ENCODE measurements at places on chromosomes 1 and 21.
A peak's percentile ranks its signal among the peaks of the same experiment; 100 is the strongest.

- DNase-seq, result no peak
These were observed 133.8 kb downstream of the LRRC40 start for GRCh38 chr1:70071601-70072000.

DNA sequence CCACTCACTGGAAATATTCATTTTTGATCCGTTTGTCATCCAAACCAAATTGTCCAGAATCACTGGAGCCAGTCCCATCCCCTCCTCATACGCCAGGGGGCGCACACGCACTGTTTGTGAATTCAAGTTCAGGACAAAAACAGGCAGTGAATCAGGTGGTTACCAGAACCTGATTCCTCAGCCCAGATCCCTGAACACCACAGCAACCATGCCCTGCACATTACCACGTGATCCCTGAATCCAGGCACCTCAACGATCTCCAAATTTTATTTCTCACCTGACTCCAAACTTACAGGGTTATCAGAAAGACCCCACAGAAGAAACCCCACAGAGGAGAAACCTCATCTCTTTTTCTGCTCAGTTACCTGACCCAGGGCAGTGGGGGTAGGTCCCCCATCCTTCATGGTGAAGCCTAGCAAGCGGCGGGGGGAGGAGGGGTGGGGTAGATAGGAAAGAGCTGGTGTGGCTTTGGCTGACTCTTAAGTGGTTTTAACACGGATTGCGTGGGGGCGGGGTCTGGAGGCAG, 1.4 kb upstream of the PTPRF start:
- peak; percentile 84 for DNase-seq

- peak; percentile 69 for DNase-seq
These were observed 113.4 kb downstream of the DISP1 start for GRCh38 chr1:222928212-222928611.

- DNase-seq, result no peak
These were observed 917 bp downstream of the RAP1A start for GRCh38 chr1:111620441-111620971.

GRCh38 chr1:15246960-15247614, at the start of gene FHAD1:
Gene FHAD1, plus strand, starts transcription at chr1:15247223. Its CDS starts 4,562 bp downstream, at chr1:15251785.
- peak; percentile 77 for DNase-seq

DNA sequence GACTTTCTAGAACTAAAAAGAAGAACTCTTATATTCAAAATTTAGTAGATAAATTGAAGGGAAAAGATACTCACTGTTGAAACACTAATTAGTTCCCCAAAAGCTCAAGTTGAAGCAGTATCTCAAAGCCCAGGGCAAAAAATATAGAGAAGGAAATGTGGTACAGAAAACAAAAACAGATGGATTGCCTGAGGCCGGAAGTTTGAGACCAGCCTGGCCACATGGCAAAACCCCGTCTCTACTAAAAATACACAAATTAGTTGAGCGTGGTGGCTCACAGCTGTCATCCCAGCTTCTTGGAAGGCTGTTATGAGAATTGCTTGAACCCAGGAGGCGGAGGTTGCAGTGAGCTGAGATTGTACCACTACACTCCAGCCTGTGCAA, 36.0 kb downstream of the FAM177B start:
- DNase-seq, result no peak

DNA sequence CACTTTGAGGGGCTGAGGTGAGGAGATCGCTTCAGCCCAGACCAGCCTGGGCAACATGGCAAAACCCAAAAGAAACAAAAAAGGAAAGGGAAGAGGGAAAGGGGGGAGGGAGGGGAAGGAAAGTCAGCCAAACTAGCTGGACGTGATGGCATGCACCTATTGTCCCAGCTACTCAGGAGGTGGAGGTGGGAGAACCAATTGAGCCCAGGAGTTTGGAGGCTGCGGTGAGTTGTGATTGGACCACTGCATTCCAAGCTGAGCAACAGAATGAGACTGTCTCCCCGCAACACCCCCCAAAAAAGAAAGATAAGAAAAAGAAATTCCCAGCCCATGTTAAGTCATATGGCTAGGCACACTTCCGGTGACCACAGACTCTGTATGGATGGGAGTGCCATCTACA, 128.4 kb downstream of the PTPN14 start:
- DNase-seq, result no peak

DNA sequence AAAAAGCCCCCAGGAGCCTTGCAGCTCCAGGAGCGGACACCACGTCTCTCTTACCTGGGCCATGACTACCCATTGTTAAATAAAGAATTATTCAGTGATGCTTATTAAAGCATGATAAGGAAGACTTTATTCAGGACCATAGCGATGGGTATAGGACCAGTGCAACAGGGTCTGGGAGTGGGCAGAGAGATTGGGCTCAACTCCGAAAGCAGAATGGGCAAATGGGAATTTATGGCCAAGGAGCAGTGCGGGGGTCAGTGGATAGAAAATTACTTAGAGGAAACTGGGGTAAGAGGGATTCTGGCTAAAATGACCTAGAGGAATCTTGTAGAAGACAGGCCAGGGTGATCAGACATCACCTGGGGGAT, 580 bp upstream of the ATP5PO start:
- no peak for DNase-seq

DNA sequence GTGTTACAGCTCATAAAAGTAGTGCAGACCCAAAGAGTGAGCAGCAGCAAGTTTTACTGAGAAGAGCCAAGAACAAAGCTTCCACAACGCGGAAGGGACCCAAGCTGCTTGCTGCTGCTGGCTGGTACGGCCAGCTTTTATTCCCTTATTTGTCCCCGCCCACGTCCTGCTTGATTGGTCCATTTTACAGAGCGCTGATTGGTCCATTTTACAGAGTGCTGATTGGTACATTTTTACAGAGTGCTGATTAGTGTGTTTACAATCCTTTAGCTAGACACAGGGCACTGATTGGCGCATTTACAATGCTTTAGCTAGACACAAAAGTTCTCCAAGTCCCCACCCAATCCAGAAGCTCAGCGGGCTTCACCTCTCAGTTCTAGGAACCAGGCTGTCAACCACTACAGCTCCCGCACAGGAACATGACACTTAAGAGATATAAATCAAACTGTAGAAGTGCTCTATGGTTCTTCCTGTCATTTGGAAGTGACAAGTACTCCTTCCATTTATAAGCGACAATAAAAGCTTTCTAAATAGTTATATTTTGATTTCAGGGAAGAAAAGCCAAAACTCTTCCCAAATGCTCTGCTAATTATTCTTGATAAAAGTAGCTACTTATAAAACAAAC, 28.5 kb downstream of the RNF115 start:
- DNase-seq, result no peak

- DNase-seq, result peak; percentile 41
These were observed 92.9 kb downstream of the PIGK start for GRCh38 chr1:77126307-77126706.

DNA sequence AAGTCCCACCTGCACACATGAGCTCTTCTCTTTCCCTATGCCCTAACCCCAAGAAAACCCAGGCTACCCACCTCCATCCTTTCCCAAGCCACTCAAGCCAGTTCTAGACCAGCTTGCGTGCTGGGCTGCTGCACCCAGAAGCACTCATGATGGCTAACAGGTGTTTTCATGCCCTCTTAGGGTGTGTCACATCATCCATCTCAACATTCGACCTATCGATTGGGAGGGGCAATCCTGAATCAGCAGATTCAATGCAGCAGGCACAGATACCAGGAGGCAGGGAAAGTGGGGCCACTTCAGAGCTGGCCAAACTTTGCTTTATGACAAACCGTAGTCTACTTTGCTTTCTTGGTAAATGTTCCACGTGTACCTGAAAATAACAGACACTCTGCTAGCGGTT, 6.6 kb upstream of the PRMT2 start:
- no peak for DNase-seq

DNA sequence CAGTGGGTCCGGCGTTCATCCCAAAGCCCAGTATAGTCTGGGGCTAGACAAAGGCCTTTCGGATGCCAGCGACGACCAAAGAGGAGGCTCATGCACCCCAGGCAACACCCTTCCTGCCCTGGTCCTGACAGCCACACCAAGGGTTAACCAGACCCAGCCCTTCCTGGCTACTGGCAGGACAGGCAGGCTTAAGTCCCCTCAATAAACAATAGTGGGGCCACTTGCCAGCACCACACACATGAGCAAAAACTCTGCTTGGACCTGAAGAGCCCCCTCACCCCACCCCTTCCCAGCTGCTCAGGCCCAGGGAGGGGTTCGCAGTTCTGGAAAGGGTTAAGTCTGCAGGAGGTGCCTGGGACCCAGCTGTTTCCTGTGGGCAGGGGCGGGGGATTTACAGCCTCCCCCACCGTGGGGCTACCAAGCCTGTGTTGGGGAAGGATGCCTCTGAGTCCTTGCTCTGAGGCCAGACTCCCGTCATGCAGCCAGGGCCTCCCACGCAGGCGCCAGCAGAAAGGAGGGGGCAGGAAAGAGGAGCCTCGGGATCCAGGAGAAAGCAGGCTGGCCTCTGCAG, 18.2 kb downstream of the PHLDA3 start:
- DNase-seq, result peak; percentile 69

DNA sequence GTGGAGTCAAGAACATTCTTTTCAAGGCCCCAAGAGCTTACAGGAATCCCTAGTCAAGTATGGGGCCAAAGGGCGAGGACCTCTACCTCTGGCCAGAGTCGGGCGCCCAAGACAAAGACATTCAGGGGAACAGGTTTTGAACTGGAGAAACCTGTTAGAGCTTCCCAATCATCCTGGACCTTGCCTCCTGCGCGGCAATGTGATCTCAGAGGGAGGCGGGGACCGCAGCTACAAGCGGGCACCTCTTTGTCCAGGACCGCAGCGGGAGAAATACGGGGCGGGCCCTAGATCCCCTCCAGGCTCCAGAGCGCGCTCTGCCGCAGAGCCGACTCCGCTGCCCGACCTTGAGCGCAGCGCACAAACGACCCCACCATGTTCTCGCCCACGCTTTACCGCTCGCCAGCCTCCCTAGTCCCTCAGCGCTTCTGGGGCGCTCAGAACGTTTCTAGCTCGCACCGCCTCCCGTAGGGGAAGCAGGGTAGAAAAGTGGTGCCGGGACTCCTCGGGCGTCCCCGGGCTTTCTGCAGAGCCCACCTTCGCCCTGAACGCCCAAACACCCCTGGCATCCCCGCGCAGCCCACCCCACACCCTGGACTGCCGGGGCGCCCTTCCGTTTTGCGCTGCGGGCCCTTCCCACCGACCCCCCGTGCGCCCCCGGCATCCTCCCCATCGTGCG, 28.1 kb downstream of the RABIF start:
- peak; percentile 56 for DNase-seq

- DNase-seq, result no peak
These were observed 72.9 kb upstream of the SELENON start for GRCh38 chr1:25727088-25727487.

DNA sequence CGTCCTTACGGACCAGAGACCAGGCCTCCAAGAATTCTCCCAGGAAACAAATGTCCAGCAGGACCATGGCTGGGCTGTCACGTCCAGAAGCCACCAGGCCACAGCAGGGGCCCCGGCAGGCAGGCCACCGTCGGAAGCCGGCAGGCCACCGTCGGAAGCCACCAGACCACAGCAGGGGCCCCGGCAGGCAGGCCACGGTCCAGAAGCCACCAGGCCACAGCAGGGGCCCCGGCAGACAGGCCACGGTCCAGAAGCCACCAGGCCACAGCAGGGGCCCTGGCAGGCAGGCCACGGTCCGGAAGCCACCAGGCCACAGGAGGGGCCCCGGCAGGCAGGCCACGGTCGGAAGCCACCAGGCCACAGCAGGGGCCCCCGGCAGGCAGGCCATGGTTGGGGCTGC, 67.0 kb upstream of the PDE9A start:
- no peak for DNase-seq

DNA sequence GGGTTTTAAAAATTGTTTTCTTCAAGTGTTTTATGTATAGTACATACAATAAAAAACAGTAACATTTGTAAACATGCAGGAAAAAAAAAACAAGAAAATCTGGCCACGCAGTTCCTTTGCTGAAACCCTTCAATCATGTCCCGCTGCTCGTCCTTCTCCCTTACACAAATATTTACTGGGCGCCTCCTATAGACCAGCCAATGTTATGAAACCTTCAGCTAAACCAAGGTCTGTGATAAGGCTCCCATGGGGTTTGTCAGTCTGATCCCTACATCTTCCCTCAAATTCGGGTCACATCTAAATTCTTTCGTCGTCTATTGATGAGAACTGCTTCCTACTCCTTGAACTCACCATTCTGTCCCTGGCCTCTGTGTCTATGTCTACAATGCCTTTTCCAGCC, 583.9 kb downstream of the SMYD3 start:
- no peak for DNase-seq

DNA sequence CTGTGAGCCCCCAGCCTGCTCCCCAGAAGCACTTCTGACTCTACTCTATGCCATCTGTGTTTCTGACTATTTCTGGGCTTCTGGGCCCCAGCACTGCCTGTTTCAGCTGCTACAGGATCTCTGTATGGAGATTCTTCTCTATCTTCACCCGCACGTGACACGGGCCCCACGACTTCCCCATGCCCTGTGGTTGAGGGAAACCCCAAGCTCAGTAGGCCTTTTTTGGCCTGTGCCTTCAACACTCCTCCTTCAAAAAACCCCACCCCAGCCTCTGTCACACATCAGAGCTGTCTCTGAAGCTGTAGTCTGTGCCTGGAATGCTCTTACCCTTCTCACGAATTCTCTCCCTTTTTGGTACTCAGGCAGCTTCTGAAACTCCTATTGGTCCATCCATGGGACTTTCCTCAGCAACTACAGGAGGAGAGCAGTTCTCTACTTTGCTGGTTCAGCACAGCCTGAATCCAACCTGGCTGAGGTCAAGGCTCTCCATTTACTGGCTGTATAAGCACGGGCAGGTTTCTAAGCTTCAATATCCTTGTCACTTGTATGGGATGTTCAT, 2.0 kb upstream of the NID1 start:
- DNase-seq, result no peak

- DNase-seq, result no peak
These were observed 58.5 kb downstream of the DNM3 start for GRCh38 chr1:171899838-171900237.

DNA sequence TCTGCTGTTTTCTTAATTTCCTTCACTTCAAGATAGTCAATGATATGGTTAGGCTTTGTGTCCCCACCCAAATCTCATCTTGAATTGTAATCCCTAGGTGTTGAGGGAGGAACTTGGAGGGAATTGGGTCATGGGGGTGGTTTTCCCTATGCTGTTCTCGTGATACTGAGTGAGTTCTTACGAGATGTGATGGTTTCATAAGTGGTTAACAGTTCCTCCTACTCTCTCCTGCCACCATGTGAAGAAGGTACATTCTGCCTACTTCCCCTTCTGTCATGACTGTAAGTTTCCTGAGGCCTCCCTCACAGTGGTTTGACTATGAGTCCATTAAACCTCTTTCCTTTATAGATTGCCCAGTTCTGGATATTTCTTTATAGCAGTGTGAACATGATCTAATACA, 74.0 kb upstream of the SAMSN1 start:
- no peak for DNase-seq

DNA sequence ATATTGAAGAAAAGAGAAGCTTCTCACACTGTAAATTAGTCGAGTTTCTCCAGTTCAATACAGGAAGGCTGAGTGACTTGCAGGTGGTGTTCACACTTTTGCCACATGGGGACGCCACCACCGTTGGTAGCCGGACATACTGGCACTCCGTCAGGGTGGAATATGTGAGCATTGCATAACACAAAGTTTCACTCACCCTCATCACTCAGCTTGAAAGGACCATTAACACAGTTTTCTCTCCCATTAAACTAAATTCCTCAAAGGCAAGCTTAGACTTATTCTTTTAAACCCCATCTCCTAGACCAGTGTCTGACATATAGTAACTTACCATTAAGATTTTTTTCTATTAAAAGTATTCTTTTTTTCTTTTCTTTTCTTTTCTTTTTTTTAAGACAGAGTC, 105.3 kb upstream of the SERBP1 start:
- peak; percentile 85 for DNase-seq

GRCh38 chr1:202274611-202275010, 67.1 kb downstream of the UBE2T start:
- peak; percentile 24 for DNase-seq

- no peak for DNase-seq
These were observed 198.3 kb upstream of the RNPC3 start for GRCh38 chr1:103327054-103327719.

- no peak for DNase-seq
These were observed 7.3 kb upstream of the HUNK start for GRCh38 chr21:31865429-31865970.

Measured in endothelial cell (in vitro differentiated cells).